Activated CD4-positive, alpha-beta T cell treated with anti-CD3 and anti-CD28 coated beads, Interleukin-2, amount 50 U/mL, for 16 hours (primary cell): ENCODE measurements at places on chromosomes 7 and 10.

DNA sequence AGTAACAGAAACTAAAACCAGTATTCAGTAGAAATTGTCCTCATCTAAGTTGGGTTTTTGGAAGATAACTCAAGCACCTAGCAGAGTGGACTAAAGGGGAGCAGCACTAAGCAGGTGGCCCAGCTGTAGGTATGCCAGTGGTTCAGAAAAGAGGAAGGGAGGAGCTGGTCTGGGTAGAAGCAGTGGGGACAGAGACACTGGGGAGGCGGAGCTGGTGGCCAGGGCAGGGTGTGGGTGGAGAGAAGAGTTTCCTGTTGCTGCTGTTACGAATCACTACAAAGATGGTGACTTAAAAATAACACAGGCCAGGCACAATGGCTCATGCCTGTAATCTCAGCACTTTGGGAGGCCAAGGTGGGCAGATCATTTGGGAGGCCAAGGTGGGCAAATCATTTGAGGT is 136.2 kb downstream of the WDR11 start:
- no peak for DNase-seq

DNA sequence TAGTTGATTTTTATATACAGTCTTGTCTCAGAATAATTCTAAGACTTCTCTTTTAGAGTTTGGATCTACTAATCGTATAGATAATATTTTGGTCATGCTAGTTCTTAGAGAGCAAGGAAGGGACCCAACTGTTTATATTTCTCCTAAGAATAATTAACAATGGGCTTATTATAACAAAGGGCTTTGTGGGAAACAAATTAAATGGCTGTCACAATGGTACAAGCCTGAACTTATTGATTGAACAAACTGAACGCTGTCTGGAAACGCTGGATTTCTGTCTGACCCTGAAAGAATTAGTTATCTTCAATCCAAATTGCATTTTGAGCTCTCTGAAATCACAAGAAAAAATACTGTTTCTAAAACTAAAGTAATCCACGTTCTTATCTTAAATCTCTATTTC is 56.8 kb downstream of the CSTF2T start:
- no peak for DNase-seq

- no peak for DNase-seq
Measured at GRCh38 chr7:109879287-109879828, 1211.6 kb upstream of the LRRN3 start.

GRCh38 chr10:66822801-66823200 is 103.0 kb upstream of the LRRTM3 start:
- DNase-seq, result no peak
